Kidney glomerular epithelial cell (primary cell): ENCODE measurements at places on chromosomes 7 and 10.
A peak's percentile ranks its signal among the peaks of the same experiment; 100 is the strongest.

DNA sequence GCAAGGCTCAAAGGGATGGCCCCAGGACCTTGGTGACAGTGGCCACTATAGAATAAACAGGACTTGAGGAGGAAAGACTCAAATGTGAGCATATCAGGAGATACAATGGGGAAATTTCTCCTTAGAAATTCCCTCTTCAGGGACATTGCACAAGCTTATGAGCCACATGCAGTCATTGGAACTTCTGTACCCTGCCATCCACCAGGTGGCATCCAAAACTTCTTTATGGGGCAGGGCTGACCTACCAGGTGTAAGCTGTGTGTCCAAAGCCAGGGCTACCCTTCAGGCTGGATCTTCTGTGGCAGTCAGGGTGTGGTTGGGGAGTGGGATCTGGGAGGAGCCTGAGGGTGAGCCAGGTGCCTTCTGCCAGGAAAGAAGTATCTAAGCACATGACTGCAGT, 36.6 kb upstream of the LRRC18 start:
- DNase-seq, result no peak

- DNase-seq, result peak; percentile 55
Observed at GRCh38 chr10:48215486-48216203, 58.9 kb downstream of the FRMPD2 start.

DNA sequence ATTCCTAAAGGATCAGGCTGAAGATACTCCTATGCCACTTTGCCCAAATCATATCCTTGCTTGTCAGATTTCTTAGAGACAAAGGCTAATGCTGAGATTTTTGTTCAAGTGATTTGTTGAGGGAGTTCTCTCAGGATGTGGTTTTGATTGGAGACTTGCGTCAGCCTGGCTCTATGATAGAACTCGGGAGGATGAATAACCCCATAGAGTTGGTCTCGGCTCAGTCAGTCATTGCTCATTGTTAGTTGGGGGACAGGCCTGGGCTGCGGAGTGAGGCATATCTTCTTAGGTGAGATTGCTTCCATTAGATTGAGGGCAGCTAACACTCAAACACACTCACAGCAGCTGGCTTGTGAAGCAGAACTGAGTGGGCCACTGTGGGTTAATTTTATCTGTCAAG, 203.4 kb downstream of the KIF20B start:
- DNase-seq, result no peak

DNA sequence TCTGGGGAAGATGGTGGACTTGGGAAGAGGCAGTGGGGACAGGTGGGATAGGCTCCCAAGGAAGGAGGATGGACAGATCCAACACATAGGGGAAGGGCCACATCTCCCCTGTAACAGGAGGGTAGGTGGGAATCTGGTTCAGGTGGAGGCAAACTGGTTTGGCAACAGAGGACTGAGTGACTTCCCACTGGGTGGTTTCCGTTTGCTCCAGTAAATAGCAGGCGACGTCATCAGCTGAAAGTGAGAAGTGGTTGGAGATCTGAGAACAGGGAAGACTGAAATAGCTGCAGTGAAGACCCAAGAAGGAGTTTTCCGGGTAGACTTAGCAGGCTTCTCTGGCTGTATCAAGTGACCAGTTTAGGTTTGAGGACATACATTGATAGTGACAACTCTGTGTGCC, 504.4 kb downstream of the GALNT17 start:
- no peak for DNase-seq

DNA sequence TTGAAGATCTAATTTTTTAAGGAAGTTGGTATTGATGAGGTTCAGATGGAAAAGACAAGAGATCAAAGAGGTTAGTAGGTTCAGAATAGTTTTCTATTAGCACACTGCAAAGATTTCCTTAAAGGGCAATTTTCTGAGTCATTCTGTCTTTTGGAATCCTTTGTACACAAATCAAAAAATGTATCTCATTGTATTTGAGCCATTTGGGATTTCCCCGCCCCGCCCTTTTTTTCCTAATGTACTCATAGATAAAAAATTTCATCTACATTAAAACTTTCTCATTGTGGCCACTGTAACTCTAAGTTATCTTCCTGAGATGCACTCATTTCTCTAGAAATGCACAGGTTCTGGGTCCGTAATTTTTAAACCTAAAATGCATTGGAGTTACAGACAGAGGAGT, 12.1 kb downstream of the GIMAP6 start:
- DNase-seq, result no peak

DNA sequence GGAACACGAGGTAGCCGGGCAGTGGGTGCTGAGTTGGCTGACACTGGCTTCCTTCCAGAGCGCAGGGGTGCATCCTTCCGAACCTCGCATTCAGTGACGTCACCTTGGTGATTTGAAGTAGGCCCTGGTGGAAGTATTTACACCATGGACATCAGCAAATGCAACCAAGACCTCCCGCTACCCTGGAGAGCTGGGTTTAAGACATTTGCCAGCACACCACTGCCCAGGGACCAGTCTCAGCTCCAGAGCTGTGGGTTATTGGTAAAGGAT, 106.4 kb upstream of the GPR26 start:
- DNase-seq, result no peak

GRCh38 chr7:123537026-123537642, 2.7 kb upstream of the IQUB start:
- DNase-seq, result peak; percentile 10

- DNase-seq, result peak; percentile 32
Observed at GRCh38 chr10:106540645-106541044, 623.9 kb downstream of the SORCS1 start.

DNA sequence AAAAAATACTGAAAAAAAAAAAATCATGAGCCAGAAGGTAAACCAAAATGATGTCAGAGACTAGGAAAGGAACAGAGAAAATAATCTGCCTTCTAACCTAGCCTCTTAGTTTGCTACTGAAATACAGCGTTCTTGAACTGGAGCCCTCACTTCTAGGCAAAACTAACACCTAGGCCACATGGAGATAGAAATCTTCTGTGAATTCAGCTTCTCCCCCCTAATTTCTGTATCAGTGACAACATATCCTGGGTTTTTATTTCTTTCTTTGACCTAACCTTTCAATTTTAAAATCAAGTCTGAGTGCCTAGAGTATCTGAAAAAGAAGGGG, 100.1 kb upstream of the GLCCI1 start:
- no peak for DNase-seq

- DNase-seq, result no peak
Observed at GRCh38 chr10:103416436-103417147, 20.2 kb downstream of the PDCD11 start.

- peak; percentile 34 for DNase-seq
Observed at GRCh38 chr7:17696422-17696821, 243.9 kb downstream of the SNX13 start.

- no peak for DNase-seq
Observed at GRCh38 chr7:117188949-117189592, 133.8 kb downstream of the WNT2 start.

DNA sequence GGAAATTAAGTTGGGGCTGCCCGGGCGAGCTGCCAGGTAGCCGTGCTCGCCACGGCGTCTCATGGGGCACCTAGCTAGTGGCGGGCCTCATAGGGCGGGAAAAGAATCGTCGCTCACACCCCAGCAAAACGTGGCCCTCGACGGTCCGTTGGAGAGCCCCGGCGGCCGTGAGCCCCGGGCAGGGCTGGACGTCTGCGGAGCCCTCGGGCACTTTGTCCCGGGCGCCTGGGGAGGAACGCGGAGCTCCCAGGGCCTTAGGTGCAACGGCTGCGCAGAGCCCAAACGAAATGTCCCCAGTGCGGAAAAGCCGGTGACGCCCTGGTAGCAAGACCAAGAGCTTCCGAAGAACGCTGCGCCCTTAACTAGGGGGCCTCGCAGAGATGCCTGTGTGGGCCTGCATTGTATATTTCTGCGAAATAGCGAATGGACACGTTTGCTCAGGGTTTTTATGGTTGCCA, 866 bp upstream of the SFMBT2 start:
- DNase-seq, result no peak

- DNase-seq, result no peak
Observed at GRCh38 chr7:104089612-104090011, 100.2 kb upstream of the RELN start.

DNA sequence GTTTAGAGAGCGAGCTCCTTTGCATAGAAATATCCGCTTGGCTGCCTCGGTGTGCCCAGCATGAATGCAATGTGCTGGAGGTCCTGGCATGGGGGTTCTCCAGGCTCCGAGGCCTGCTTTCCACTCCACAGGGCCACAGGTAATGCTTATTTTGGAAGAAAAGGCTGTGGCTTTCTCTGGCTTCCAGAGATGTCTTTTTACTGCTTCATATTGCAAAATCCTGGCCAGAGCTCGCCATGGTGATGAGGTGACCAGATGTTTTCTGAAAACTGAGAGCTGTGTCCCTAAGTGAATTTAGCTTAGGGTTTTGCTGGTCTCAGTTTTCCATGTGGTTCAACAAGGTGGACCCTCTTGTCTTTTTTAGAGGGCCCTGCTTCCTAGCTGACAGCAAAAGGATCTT, 65.2 kb downstream of the BMPER start:
- no peak for DNase-seq

DNA sequence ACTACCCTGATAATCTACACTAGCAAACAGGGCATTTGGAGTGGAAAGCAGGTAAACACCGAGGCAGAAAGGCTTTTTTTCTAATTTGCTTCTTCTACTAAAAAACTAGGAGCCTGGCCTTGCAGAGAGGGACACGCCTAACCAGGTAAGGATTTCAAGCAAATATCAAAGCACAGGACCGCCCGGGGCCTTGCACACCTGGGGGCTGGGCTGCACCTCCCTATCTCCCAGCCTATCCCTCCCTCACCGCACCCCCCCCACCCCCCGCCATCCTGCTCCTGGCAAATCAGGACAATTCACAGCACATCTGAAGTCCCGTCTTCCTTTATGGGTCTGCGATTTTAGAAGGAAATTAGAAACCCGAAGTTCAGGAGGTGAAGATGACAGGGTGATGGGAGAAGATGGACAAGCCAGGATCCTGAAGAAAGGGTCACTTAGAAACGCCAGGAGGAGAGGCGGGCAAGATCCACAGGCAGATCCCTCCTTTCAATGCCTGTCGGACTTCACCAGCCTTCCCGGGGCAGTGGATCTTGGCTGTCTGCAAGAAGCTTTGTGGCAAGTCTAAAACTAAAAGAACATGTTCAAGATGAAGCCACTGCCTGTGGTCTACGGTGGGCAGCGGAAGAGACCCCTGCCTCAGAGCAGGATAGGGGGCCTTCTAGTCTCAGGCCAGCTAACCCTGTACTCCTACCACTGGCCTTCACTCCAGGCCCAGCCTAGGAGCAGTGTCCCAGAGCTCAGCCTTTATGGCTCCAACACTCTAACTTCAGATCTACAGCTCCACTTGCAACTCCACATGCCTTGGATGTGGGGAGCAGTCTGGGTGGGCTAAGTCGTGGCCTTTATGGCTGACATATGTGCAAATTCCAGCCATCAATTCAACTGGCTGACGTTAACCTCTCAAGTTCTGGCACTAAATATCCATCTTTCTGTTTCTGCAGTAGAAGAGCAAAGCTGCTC, 43.9 kb downstream of the TNS3 start:
- no peak for DNase-seq

GRCh38 chr7:55527307-55527706, 45.0 kb downstream of the VOPP1 start:
- DNase-seq, result no peak

GRCh38 chr10:79100771-79101170, 32.0 kb downstream of the ZMIZ1 start:
- no peak for DNase-seq

- no peak for DNase-seq
Observed at GRCh38 chr10:122290334-122290733, 19.2 kb downstream of the BTBD16 start.

DNA sequence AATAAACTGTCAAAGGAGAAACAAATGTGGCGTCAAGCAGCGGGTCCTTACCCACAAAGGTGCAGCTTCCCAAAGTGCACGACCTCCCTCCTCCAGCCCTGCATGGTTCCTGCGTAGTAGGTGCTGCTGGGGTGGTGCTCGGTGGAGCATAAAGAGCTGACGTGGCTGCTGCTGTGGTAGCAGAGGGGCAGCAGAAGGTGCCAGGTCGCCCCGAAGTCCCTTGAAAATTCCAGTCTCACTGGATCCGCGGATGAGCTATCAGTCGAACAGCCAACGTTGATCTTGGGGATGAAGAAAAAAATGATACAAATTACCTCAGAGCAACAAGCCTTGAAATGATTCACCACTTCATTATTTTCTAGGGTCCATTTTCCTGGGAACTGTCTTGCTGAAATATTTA, 105.0 kb upstream of the SLC26A5 start:
- peak; percentile 7 for DNase-seq

DNA sequence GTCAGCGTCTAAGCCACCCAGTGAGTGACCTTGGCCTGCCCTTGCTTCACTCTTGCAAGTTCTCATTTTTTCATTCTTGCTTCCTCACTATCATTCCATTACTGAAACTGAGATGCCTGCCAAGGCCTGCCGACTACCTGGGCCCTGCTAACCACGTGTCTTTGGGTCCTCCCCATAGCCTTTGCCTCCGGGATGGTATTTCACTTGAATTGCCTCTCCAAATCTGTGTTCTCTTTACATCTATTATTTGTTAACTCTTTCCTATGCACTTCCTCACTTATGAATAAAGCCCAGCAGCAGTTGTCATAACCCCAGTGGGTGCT, 234.6 kb downstream of the SNX10 start:
- DNase-seq, result no peak

DNA sequence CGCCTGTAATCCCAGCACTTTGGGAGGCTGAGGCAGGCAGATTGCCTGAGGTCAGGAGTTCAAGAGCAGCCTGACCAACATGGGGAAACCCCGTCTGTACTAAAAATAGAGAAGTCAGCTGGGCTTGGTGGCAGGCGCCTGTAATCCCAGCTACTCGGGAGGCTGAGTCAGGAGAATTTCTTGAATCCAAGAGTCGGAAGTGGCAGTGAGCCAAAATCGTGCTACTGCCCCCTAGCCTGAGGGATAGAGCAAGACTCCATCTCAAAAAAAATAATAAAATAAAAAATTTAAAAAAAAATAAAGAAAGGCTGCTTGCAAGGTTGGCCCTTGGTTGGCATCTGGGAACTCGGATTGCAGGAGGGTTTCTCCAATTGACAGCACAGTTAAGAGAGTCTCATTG, 221.6 kb downstream of the DGKI start:
- no peak for DNase-seq

DNA sequence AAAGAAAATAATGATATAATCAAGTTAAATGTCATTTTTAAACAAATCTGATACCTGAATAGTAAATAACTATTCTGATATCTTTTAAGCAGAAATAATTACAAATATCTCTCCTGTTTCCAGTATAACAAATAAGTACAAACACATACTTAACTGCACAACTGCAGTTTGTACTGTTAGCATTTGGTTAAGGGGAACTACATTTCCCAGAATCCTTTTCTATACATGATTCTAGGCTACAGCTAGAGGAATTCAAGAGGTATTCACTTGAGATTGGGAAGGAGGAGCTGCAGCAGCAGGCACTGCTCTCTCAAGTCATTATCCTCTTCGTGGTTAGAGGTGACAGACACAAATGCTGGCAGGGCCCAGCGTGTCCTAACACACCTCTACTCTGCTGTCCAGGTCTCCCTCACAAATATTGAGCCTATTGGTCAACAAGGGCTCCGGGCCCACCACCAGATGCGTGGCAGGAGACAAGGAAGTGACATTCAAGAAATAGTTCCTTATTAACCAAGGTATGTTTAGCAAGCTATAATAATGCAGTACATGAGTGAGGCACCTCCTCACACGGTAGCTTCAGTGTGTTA, 255.1 kb upstream of the MKLN1 start:
- DNase-seq, result no peak
